ENCODE measurements at places on chromosomes 3 and 15.

GRCh38 chr3:127455541-127456450 is 134.7 kb downstream of the TPRA1 start:
- peak; percentile 97 for DNase-seq

GRCh38 chr15:85316244-85316934 is 64.0 kb upstream of the AKAP13 start:
- DNase-seq, result no peak

DNA sequence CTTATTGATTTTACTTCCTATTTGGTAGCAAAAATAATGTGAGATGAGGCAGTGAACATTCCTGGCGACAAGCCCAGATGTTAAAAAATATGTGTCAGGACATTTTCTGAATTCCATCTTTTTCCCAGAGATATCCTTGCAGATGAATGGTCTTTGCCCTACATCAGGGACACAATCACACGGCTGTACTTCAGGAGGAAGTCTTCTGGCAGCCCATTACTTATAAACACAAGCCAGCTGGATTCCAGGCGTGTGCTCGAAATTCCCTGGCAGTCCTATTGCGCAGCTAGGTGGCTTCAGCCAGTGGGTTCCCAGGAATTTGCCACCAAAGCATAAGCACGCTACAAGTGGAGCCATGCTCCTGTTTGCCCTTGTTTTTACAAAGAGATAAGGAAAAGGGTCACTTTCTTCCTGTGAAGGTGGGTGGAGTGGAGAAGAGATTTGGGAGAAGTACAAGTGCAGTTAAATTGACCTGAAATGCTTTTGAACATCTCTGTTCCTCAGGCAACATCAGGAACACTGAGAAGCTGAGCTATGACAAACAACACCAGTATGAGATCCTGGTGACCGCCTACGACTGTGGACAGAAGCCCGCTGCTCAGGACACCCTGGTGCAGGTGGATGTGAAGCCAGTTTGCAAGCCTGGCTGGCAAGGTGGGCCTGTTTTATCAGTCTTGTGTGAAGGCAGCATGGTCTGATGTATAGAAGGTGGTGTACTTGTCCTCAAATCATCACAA is 257.1 kb upstream of the TRIM42 start:
- DNase-seq, result peak; percentile 27

GRCh38 chr3:52292247-52293065 is 4.8 kb downstream of the GLYCTK start:
- no peak for DNase-seq

- peak; percentile 65 for DNase-seq
These were observed 307.3 kb downstream of the SV2B start for GRCh38 chr15:91407269-91407889.

DNA sequence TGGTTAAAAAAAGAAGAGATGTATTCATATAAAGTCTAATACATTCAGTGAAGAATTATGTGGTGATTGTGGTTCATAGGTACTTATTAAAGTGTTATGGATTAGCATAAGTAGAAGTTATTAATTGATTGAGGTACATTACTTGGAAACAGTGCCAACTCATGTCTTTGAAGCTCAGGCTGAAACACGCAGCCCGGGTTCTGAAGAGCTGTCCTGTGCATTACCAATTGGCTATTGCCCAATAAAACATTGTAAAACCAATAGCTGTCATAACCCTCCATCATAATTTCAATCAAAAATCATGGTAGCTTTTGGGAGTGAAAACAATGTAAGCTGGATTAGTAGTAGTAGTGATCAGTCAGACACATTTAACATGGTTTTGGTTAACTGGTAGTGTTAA is 560.1 kb downstream of the MCTP2 start:
- no peak for DNase-seq

Measured in ELF-1 (cell line).